IMR-90 (cell line): ENCODE measurements at places on chromosomes 16 and 17.
A peak's percentile ranks its signal among the peaks of the same experiment; 100 is the strongest.

DNA sequence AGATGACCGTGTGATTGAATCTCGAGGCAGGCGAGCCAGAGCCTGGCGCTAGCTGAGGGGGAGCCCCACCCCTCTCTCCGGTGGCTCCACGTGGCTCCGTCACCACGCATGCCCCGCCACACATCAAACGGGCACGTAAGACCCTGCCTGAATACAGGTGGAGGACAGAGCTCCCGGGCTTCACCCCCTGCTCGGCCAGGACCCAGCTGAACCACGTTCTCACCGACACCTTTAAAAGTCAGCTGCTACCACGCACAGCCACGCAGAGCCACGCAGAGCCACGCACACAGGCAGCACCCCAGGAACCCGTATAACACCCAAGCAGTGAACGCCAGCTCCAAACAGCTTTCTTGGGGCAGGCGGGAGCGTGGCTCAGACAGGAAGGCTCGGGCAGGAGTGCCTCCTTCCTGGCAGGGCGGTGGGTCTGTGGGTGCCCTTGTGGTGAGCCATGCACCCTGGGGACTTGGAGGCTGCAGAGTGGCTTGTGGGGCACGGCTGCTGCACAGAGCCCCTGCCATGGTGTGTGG, 4.4 kb downstream of the TMEM204 start:
- DNase-seq: no peak

- no peak for DNase-seq
Observed at GRCh38 chr16:704552-705380, 835 bp downstream of the FBXL16 start.

DNA sequence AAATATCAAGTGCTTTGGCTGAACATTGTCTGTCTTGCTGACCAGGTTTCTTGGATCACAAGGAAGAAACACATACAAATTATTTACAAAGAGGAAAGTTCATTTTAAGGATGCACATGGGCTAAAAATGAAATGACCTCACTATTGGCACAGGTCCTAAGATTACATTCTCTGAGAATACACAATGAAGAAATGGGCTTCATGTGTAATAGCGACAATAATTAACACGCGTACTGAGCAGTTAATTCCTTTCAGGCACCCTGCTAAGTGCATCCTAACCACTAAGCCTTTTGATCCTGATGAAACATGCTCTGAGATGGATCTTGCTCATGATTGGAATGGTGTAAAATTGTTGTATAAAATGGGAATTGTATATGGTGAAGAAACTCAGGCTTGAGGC, 429.0 kb downstream of the HS3ST4 start:
- no peak for DNase-seq

- DNase-seq: no peak
Observed at GRCh38 chr17:57809879-57810278, 40.0 kb downstream of the MRPS23 start.

DNA sequence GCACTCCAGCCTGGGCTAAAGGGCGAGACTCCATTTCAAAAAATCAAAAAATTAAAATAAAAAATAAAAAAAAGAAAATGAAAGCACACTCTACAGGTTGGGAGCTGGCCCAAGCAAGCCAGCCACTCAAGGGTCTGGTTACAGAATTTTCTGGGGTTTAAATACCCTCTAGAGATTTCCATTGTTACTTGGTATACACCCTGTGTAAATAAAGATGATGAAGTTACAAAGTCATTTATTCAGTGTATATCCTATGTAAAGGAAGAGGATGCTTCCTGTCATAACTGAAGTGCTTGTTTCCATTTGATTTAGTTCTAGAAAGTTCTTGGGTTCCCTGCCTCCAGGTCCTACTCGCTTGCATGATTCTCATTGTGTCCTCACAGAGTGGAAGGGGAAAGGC, 79.9 kb upstream of the C17orf78 start:
- no peak for DNase-seq

- DNase-seq: no peak
Observed at GRCh38 chr16:89334988-89335802, 117.7 kb downstream of the ZNF778 start.

- no peak for DNase-seq
Observed at GRCh38 chr17:53472586-53472985, 350.1 kb upstream of the KIF2B start.

DNA sequence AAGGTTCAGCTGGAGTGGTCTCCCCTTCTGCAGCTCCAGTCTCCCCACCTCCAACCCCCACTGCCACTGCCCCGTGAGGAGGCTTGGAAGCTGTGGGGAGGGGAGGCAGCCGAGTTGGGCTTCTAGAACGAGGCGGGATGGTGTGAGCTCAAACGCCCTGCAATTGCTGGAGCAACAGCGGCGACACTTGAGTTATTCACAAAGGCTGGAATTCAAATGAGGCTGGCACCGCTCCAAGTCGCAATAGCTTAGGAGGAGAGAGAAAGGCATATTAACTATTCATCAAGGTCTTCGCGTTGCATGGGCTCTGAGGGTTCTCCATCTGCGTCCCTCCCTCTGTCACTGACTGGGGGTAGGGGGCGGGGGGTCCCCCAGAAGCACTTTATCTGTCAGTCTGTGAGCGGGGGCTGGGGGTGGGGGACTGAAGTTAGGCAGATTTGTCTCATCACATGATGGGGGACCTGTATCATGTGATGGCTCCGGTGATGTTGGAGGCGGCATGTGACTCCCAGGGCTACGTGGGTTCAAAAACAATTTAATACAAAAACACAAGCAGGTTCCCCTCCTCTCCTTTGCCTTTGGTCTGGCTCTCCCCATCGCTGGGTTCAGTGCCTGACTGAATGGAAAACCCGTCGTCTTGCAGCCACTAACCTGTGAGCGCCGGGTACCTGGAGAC, 70.5 kb downstream of the RBBP6 start:
- DNase-seq: peak; percentile 31

DNA sequence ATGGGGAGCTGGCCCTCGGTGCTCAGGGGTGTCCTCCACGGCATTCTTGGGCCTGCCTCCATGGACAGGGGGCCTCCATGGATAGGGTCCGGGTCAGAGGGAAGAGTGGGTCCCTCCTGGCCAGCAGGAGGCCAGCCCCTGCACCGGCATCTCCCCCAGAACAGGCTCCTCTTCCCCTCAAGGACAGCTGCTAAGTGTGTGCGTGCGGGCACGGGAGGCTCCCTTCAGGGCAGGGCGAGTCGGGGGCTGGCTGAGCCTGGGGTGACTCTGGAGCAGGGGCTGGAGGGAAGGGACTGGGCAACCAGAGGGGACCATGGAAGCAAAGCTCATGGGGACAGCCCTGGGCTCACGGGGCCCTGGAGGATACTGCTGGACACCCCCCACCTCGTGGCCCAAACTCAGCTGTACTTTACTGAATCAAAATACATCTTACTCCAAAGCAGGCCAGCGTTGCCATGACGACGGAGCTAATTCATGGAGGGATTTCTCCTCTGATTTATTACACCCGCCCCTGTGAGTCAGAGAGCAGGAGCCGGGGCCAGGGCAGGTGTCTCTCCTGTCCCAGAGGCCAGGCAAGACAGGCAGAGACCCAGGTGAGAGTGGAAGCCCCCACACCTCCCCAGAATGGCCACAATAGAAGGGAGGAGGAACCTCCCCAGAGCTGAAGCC, 2.1 kb downstream of the CASKIN1 start:
- peak; percentile 27 for DNase-seq

DNA sequence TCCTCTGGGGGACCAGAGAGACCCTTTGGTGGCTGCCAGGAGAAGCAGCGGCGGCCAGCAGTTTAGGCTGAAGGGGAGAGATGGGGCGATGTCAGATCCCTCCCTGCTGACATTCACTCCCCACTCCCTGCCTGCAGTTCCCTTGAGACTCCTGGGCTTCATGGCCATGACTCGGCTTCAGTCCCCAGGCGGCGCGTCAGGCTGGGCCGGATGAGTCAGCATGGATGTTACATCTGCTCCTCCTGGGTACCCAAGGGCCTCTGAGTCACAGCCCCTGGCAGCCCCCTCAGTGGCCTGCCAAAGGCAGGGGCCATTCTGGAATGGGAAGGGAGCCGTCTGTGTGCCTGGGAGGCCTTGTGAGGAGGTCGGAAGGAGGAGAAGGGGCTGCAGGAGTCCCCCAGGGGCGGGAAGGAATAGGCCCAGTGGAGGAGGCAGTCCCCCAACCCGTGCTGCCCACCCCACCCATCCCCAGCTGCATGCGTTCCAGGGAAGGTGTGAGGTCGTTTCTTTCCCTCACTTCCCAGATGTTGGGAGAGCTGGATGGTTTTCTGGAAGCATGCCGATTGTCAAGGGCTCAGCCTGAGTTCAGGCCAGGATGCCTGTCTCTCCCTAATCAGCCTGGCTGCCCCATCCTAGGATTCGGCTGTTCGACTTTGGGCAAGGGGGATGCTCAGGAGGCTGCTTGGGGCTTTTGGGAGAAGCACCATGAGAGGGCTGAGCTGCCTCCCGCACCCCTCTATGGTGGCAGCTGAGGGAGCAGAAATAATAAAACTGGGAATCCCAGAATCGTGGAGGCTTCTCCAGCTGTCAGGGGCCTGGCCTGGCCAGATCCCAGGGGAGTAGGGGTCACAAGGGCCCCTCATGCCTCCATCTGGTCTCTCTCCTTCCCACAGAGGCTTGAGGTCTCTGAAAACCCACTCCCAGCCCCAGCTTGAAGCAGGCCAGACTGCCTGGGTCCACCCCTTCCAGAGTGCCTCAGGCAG, 9.7 kb downstream of the RHBDL3 start:
- peak; percentile 90 for DNase-seq

GRCh38 chr16:75217389-75217851, 1.4 kb upstream of the CTRB1 start:
- DNase-seq: no peak

DNA sequence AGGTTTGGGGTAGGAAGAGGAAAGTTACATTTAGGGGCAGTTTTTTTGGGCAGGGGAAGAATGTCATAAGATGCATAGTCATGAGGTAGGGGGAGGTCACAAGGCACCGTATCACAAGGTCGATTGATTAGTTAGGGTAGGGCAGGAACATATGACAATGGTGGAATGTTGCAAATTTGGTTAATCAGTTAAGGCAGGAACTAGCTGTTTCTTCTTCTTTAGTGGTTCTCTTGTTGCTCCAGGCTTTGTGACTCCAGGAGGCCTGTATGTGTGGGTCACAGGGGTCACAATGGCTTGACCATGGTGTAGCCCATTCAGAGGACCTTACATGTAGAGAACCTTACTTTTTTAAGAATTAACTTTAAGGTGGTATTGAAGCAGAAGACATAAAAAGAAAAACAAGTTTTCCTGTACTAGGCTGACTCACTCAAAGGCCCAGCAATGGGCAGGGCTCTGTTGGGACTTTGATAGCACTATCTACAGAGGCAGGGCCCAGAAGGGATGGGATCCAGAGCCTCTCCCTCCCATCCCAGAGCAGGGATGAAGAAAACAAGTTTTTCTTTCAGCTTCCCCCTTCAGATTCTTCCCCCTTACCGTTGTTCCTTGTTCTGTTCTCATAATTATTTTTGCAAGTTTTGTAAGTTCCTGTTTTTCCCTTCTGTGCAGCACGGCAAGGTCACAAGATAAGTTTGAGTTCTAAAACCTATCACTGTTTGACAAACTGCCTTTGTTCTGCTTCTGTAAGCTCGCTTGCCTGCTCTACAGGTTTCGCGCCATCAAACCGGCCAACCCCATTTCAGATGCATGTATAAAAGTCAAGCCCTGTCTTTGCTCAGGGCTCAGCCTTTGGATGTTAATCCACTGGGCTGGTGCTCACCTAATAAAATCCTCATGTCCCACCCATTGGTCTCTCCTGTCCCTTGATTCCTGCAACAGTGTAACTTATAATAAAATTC, 45.8 kb upstream of the ATF7IP2 start:
- DNase-seq: no peak

DNA sequence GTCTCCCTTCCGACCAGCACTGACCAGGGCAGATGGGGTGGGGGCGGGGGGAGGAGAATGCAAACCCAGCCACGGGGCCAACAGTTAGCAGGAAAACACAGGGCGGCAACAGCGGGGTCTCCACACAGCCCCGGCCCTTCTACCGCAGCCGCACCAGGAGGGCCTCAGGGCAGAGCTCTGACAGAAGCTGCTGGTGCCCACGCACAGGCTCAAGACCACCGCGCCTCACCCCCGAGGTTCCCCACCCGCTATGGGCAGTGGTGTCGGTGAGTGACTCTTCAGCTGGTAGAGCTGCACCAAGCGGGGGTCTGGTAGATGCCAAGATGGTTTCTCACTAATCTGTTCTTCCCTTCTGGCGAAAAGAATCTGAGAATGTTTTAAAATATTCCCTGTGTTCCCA, 16.1 kb downstream of the HAGH start:
- no peak for DNase-seq

DNA sequence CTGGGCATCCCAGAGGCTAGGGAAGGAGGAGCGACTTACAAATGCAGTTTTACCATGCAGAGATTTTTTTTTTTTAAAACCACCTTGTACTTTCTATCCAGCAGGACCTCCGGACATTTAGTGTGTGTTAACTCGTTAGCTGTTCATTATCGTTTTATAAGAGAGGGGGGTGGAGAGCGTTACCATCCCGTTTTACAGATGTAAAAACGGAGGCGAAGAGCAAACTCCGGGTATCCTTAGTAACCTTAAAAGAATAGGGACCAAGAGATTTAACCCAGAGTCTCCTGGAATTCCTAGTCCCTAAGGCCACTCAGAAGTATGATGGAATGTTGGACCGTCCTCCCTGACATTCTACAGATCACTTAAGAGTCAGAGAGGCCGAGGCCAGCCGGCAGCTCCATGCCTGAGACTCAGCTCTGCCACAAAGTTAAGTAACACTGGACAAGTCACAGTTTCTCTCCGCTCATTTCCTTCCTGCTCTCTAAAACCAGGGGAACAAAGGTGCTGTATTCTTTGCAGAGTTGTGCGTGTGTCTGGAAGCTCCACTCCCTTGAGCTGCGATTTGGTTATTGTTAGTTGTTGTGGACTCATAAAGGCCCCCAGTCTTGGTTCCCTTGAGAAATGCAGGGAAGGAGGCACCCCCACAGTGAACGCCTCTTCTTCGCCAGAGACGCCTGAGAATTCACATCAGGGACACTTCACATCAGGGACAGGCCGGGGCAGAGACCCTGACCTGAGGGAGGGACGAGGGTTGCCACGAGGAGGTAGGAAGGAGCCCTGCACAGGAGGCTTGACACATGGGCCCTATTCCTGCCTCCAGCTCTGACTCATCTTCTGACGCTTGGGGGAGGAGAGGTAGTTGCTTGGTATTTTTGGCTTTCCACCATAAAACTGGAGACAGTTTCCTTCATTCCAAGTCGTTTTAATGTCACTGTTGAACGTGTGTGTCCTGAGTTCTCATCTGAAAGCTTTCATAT, 1.2 kb downstream of the DUSP14 start:
- DNase-seq: peak; percentile 93

DNA sequence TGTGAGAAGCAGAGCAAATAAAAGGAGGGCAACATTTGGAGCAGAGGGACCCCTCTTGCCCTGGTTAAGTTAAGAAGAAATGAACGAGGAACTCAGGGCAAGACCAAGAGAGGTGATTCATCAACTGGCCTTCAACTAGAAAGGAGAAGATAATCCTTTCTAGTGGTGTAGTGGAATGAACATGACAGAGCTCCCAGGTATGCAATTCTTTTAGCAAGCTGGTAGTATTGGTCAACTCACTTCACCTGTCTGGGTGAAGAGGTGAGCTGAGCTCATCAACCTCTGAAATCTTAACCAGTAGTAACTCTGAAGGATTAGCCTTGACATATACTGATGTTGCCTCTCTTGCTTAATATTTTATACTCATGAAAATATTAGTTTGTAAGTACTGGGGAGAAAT, 1024.7 kb upstream of the GOT2 start:
- DNase-seq: no peak

- no peak for DNase-seq
Observed at GRCh38 chr17:54015734-54016133, 193.0 kb downstream of the KIF2B start.

GRCh38 chr16:19153876-19154275, 14.2 kb upstream of the SYT17 start:
- DNase-seq: peak; percentile 13

- DNase-seq: no peak
Observed at GRCh38 chr16:68013440-68013839, 2.3 kb downstream of the DPEP2NB start.

- DNase-seq: peak; percentile 47
Observed at GRCh38 chr16:67993207-67994039, 5.9 kb downstream of the DPEP2 start.
